ENCODE measurements at places on chromosomes 1 and 21. TPM values are rescaled to one million over a fixed set of nuclear protein-coding genes. Genes with fewer than 3 reads are reported as not detected.

DNA sequence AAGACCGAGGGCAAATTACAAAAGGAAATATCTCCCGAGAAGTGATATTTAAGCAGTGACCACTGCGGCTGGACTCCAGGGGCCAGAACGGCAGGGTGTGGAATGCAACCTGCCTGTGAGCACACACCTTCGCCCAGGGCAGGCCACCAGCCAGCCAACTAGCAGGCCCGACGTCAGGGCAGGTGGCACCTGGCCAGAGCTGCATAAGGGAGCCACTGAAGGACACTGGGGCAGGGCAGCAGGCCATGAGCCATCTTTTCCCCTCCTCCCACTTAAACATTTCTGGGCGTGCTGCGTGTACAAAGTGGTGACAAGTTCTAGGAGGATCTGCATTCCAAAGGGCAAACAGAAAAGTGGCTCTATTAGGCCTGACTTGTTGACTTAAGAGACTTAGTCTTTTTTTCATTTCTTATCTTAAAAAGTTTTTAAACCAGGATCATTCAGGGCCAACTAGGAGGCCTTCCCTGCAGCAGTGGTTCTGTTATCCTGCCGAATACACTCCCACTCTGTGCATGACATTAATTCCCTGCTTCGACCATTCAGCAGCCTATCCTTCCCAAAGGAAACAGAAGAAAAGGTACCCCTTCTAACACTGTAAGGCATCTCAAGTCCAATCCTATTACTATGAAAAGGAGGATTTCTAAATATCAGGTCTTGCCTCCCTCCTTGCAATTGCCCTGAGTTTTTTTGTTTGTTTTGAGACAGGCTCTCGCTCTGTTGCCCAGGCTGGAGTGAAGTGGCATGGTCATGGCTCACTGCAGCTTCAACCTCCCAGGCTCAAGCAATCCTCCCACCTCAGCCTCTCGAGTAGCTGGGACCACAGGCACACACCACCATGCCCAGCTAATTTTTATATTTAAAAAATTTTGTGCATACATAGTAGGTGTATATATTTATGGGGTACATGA is 96.3 kb downstream of the BCAR3 start:
- peak overlapping the region; percentile 94 for H3K27ac ChIP-seq
- H3K4me1 ChIP-seq: peaks cover 29% of the 10 kb centered on the region
- no peak overlapping the region for H3K4me3 ChIP-seq
- peaks cover 11% of the 10 kb centered on the region for H3K36me3 ChIP-seq
- H3K27me3 ChIP-seq: no peaks in the 10 kb centered on the region

The XCL1 gene
- total RNA-seq: 0.16 TPM

The ALX3 gene
- 132 TPM for total RNA-seq

- H3K4me1 ChIP-seq: no peaks in the 10 kb centered on the region
- H3K27me3 ChIP-seq: no peaks in the 10 kb centered on the region
- no peak overlapping the region for H3K4me3 ChIP-seq
Observed at GRCh38 chr1:224292419-224292818, 37.6 kb downstream of the NVL start.

DNA sequence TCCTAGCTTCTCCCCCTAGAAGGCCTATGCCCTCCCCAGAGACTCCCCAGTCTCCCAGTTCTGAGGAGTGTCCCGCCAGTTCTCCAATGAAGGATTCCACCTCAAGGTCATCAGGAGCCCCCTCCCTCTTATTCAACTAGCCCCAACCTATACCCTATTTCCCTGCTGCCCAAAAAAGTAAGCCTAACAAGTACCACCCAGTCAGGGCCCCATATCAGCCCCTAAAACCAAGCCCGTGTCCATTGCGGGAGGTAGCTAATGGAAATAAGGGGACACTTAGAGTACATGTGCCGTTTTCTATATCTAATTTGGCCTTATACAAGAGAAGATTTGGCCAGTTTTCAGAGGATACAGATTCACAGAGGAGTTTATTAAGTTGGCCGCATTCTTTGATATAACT is 416.2 kb downstream of the MATN1 start:
- H3K4me1 ChIP-seq: no peaks in the 10 kb centered on the region
- no peak for DNase-seq
- H3K27me3 ChIP-seq: peaks cover 49% of the 10 kb centered on the region
- no peaks in the 10 kb centered on the region for H3K36me3 ChIP-seq

Measured in mesothelial cell of epicardium (in vitro differentiated cells).